Activated CD4-positive, alpha-beta T cell treated with anti-CD3 and anti-CD28 coated beads, Interleukin-2, Interleukin-4, amounts not matched to agents 100 ng/mL and 50 ng/mL, durations not matched to agents 16 hours and 8 hours (primary cell): ENCODE measurements at places on chromosomes 1 and 21.

DNA sequence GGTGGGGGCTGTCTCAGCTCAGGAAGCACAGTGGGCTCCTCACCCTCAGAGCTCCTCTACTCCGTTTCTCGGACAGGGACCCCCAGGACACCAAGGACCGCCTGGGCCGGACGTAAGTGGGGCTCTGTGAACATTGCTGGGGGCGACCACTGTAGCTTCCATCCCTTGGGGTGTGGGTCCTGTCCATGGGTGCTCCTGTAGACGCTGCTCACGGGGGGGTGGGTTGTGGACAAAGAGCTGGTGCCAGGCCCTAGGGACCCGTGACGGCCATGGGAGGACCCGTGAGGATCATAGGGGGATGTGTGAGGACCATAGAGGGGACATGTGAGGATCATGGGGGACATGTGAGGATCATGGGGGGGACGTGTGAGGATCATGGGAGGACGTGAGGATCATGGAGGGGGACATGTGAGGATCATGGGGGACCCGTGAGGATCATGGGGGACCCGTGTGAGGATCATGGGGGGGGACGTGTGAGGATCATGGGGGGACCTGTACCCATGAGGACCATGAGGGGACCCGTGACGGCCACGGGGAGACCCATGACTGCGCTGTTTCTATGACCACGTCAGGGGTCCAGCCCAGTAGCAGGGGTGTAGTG, 18.1 kb downstream of the COL6A1 start:
- no peak for DNase-seq

DNA sequence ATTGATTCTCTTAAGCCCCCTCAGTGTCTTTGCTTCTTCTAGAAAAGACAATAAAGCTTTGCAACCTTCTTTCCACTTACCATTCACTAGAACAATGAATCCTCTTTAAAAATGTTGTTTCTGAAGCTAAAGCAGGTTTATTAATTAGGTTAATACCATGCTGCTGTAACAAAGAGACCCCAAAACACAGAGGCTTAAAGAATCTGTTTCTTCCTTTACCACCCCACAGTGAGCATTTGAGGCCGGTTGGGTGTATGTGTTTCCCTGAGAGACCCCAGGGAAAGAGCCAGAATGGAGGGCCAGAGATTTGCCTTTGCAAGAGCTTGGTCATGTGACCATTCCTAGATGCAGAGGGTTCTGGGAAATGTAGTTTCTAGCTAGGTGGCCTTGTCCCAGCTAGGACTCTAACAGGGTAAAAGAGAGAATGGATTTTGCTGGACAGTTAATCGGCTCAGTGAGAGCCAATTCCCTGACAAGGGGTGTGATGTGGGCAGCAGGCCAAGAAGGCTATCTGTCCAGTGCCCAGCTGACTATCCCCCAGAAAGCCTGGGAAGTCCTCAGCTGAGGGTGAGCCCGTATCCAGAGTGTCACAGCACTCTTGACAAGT, 191.8 kb upstream of the TMEM51 start:
- no peak for DNase-seq

- DNase-seq, result no peak
Measured at GRCh38 chr1:3055051-3055450, 14.0 kb upstream of the PRDM16 start.

GRCh38 chr1:244347942-244348341, 103.8 kb downstream of the ADSS2 start:
- no peak for DNase-seq

- DNase-seq, result no peak
Measured at GRCh38 chr1:223825767-223826748, 19.7 kb downstream of the TP53BP2 start.

DNA sequence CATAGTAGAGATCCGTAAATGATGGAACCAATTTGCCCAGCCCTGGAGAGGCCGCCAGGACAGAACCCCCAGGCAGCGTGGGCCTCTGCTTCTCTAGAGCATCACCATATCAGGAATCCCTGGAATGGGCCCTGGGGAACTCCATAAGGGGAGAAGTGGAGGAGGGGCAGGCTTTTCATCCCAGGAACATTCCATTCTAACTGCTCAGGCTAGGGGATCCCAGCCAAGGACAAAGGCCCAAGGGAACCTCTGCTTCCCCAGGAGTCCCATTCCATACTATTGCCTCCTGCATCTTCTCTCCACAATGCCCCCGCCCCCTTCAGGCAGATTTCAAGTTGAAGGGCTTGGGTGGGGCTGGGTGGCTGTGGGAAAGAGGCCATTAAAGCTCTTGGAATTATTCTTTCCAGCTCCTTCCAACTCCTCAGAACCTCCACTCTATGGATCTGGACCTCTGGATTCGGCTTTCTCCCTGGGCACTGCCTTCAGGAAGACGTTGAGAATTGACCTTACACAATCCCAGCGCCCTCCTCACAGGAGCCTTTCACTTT, 6.0 kb downstream of the TRNP1 start:
- no peak for DNase-seq

DNA sequence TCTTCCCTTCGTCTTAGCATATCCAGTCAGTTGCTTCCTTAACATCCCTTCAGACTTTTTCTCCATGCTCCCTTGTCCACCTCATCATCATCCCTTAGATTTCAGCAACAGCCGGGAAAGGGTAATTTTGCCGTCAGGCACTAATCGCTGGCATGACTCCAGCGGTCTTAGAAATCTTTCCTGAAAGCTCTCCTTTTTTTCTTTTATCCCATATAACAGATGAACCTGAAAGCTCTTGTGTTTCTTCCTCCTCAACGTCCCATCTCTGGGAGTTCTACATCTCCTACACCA, 10.4 kb upstream of the BOLA1 start:
- DNase-seq, result no peak

DNA sequence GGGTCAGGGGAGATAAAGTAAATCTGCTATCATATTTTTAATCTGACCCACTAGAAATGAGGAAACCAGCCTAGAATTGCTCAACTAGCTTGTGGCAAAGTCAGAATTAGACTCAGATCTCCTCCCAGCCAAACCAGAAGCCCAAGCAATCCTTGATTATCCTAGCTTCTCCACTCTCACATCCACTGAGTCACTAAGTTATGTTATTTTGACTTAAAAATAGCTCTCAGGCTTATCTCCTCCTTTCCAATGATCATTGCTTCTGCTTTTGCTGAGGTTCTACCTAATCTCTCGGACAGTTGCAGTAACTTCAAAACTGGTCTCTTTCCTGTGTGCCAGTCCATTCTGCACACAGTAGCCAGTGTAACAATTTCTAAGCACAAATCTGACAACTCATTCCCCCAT, 22.9 kb downstream of the OVAAL start:
- DNase-seq, result no peak

DNA sequence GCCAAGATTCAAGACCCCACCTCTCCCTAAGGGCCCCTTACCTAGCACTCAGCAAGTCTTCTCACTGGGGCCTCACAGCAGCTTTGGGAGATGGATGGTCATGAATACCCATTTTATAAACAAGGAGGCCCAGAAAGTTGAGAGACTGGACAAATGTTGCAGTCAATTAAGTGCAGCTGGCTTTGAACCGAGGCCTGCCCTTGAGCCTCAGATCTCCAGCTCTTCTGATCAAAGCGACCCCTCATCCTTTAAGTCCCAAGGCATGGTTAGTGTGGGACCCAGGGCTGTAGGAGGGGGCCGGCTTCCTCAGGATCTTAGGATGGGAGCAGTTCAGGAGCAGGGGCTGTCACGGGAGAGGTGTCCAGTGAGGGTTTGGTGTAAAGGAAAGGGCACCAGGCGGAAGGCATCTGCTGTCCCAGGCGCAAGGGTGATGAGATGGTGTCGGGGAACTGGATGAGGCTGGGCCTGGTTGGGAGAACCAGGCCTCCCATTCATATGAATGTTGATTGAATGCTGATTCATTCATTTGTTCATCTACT, 5.1 kb upstream of the MTFR1L start:
- no peak for DNase-seq

DNA sequence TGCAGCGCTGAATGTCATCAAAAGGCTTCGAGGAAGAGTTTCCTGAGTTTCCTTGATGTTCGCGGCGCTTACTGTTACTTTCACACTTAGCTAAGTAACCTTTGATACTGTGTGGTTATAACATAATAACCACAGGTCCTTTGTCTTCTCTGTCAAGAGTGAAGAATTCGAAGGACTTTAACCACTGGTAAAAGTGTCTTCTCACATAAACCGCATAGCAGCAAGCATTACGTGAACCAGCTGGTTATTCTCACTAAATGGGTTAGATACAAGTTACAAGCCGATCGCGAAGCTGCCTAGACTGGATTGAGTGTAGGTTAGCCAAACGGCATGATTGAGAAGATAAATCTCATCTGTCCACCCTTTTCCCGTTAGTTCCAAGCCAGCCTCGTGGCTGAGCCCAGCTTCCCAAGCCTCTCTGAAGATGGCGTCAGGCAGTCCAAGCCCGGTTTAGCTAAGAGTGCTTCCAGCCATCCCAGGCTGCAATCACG, 18.3 kb upstream of the IFNGR2 start:
- DNase-seq, result peak; percentile 73

- DNase-seq, result no peak
Measured at GRCh38 chr1:43621861-43622260, 28.1 kb upstream of the KDM4A start.

- DNase-seq, result no peak
Measured at GRCh38 chr1:9375912-9376311, 83.2 kb downstream of the SPSB1 start.

DNA sequence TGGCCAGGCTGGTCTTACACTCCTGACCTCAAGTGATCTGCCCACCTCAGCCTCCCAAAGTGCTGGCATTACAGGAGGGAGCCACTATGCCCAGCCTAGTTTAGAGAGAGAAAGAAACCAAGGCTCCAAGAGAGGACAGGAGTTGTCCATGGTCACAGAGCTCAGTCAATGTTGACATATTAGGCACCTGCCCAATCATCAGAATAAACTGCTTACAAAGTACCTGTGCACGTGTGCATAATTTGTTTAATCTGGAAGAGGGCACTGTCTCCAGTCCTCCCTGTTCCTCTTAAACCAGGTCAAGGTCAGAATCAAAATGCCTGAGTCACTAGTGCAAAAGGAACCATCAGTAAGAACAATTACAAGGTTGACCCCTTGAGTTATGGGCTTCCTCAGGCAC, 20.3 kb upstream of the MPZL1 start:
- no peak for DNase-seq

GRCh38 chr1:16165073-16165364, 9.2 kb upstream of the EPHA2 start:
- DNase-seq, result no peak

DNA sequence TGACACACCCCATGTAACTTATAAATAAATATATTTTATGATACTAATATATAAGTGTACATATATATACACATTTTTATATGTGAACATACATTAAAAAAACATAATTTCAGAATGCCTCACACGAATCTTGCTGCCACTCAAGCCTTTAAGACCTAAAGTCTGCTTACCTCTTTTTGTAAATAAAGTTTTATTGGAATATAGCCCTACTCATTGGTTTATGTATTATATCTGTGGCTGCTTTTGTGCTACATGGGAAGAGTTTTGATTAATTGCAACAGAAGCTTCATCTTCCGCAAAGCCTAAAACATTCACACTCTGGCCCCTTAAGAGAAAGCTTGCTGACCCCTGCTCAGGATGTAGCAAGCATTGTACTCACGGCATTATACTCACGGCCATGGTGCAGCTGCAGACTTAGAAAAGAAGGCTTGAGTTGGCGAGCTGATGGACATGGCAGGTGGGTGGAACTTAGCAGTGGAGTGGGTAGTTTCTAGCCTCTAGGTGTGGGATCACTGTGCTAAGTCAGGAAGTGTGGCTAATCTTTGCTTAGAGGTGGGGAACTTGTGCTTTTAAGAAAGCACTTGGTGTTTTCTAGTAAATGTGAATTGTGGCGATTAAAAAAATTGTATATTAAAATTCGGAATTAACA, 80.8 kb downstream of the DYRK1A start:
- DNase-seq, result no peak

- DNase-seq, result peak; percentile 77
Measured at GRCh38 chr1:107936498-107937481, 28.2 kb downstream of the VAV3 start.

DNA sequence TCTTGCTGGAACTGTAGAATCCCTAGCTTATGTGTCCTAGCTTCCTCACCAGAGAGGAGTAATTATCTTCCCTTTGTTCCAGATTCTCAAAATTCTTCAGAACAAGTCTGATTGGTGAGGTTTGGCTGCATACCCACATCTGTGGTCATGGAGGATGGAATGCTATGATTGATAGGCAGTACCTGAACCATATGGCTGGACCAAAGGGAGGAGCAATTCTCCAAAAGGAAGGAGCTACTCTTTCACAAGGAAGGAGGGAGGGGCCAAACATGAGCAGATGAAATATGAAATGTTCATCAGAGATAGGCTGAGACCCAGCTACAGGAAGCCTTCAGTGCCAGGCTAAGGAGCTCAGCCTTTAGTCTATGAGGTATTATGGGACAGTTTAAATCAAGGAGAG, 5.0 kb upstream of the RNF19B start:
- DNase-seq, result no peak

DNA sequence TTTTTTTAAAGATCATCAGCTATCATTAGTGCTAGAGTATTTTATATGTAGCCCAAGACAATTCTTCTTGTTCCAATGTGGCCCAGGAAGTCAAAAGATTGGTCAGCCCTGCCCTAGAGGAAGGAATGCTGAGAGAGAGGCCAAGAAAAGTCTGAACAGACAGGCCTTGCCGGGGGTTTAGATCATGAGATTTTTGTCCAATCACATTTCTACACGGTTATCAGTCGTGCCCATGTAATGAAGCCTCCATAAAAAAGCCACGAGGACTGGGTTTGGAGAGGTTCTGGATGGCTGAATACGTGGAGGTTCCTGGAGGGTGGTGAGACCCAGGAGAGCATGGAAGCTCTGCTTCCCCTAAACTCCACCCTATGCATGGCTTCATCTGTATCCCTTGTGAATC, 24.3 kb upstream of the ENO1 start:
- DNase-seq, result no peak

DNA sequence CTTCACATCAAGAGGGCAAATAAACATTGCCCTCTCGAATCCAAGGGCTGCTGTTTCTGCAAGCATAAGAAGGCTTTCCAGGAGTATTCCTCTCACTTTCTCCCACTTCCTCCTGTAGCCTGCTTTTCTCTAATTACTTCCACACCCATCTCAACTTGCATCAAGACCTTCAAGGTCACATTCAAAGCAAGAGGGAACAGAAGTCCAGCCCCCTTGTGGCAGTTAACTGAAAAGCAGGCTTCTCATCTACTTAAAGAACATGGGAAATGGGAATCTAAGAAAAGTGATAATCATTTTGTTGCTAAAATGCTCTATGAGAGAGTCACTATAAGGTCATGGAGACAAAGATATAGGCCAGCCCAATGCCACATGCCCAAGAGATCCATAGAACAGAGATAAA, 874.4 kb downstream of the KCNT2 start:
- DNase-seq, result no peak

- DNase-seq, result no peak
Measured at GRCh38 chr1:56418151-56418631, 161.2 kb downstream of the PLPP3 start.

- no peak for DNase-seq
Measured at GRCh38 chr1:167669209-167670124, 39.4 kb downstream of the RCSD1 start.

- no peak for DNase-seq
Measured at GRCh38 chr1:203508463-203509073, 14.6 kb downstream of the OPTC start.

GRCh38 chr1:157141212-157141855, 3.1 kb upstream of the ETV3 start:
- no peak for DNase-seq

GRCh38 chr1:29786195-29786594, 549.9 kb downstream of the PTPRU start:
- DNase-seq, result no peak

- no peak for DNase-seq
Measured at GRCh38 chr1:103517380-103518047, 8.0 kb upstream of the RNPC3 start.
